Anterior cingulate cortex (tissue), 58 donors: ENCODE measurements at places on chromosomes 3 and 15.

DNA sequence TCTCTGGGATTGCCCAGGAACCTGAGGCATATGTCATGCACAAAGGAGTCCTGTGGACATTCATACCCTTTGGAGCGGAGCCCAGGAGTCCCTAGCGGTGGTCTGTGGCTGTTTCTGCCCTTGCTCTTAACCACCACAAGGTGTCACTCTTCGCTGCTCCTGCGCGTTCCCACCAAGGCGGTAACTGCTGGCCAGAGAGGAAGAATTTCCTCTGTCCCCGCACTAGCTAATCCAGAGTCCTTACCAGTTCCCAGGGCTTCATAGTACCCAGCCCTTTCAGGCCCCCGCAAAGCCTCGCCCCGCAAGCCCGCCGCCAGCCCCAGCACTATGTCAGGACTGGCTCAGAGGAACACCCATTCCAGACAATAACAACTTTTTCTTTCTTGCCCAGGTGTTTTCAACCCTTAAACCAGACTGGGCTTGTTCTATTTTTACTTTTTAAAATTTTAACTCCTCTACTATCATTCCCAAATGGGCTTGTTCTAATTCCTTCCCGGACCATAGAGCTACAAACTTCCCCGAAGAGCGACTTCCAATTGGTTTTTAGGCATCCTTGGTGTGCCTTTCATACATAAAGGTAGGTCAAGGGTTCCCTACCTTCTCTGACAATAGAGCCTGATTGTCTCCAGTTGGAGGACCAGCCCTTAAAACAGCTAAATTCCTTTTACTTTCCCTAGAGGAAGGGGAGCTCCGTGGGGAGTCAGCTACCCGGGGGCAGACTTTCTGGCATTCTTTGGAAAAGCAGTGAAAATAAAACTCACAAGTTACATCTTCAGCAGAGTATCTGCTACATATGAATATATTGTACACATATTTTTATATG, 31.8 kb upstream of the ZNF774 start:
- DNase-seq = peak; percentile 82

DNA sequence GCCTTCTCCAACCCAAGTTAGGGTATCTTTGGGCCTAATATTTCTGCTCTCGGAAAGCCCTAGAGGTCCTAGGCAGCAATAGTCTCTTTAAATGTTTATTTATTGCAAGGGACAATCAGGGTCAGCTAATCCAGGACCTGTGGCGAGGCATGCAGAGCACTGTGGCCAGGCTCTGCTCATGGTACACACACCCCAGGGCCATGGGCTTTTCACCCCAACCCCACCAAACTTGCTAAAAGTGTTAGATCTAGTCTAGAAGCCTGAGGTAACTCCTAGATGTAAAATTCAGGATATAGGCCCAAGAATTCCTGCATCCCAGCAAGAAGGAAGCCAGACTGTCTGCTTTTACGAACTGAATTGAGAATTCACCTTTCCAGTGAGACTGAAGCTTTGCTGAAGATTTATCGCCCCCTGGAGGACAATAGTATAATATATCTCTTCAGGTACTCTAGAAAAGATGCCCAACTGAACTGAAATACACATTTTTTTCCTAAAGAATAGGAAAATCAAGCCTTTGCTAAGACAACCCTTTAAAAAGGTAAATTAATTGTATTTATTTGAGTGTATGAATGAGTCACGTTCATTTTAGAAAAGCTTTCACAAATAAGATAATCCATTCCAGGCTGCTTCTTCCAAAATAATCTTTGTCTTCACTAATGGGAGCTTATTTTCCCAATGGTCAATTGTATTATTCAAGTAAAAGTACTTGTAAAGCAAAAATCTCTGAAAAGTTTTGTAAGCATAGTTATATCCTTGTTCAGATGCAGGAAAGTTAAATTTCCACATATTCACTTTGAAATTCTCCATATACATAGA, 89.8 kb downstream of the LRRC3B start:
- DNase-seq = no peak

DNA sequence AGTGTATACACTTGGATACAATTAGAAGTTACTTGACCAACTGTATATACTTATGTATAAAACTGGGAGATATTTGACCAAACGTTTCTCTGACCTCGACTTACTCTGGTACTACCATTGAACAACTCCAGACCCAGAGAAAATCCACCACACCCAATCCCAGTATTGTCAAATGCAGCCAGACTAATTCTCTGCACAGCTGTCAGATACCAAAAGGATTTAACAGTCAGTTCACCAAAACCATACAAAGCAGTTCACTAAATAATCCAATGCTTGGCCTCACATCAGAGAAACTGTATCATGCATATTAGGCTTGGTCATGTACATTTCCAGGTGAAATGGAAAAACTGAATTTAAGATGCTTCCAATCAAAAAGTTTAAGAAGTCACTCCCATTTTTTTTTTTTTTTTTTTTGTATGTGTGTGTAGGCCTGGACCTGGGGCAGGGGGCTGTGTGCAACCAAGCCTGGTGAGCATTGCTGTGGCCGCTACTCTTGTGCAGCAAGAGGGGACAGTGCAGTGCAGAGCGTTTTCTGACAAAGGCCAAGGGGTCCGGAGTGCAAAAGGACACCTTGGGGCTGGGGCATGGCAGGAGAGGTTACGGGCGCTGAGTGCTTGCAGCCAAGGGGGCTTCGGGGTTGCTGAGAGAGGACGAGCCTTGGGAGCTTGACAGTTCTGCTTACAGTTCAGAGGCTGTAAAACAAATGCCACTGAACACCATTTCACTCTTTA, 1.4 kb downstream of the TOMM70 start:
- no peak for DNase-seq

DNA sequence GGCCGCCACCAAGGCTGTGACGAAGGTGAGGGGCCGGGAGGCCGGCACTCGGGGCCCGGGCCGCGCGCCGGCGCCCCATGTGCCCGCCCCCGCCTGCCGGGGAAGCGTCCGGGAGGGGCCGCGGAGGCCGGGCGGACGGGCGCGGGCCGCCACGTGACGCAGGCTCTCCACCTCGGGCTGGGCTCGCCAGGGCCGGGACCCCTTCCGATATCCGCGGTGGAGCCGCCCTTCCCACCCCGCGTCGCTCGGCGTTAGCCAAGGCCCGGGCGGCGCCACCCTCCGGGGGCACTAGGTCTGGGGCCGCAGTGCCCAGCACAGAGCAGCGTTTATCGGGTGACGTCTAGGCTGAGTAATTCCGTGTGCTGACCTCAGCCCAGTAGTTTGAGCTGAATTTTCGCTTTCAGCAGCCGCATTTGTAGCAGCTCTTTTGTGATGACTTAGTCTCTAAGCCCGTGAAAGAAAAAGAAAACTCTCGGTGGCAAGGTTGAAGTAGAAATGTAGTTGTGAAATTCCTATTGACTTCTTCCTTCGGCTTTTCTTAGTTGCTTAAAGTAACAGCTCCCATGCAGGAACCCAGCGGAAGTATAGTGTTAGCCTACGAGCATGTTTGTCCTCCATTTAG, 885 bp downstream of the CDV3 start:
- DNase-seq = no peak

DNA sequence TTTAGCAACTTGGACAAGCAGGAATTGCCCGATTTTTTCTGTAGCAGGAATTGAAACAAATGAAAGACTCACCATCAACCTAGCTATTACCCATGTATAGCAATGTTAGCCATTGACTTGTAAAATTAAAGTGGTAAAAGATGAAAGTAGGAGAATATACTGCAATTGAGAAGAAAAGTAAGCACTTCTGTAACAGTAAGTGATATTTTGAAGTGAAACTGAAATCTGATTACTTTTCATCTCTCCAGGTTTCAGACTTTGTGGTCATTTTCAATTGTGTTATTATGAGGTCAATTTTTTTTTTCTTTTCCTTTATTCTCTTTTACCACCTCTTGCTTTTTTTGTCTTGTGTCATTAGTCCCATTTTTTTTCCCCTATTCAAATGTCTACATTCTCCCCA, 1078.2 kb downstream of the ZPLD1 start:
- DNase-seq = no peak
